ENCODE measurements at places on chromosomes 5 and 9. TPM values are rescaled to one million over a fixed set of nuclear protein-coding genes. Genes with fewer than 3 reads are reported as not detected.

Gene FOXD1
- total RNA-seq, result 25.4 TPM

Gene ERCC8
- 12.7 TPM for total RNA-seq

Gene PHF24
- 0.09 TPM for total RNA-seq

Gene RAB24
- 29.3 TPM for total RNA-seq

Gene CCNO
- 7.5 TPM for total RNA-seq

Gene TAF7
- 89.1 TPM for total RNA-seq

Gene TPRN
- total RNA-seq, result 9.4 TPM

Gene LEAP2
- 1.0 TPM for total RNA-seq

Gene LOX
- 0.76 TPM for total RNA-seq

Gene PCDHGA3
- not detected for total RNA-seq

Gene EGFLAM
- total RNA-seq, result 0.26 TPM

Gene UBE2QL1
- 0.16 TPM for total RNA-seq

Gene CCDC192
- total RNA-seq, result not detected

Gene SPINK7
- total RNA-seq, result not detected

Gene MYMK
- not detected for total RNA-seq

Gene CORO2A
- total RNA-seq, result 1.2 TPM

Gene FOXD4L4
- 0.13 TPM for total RNA-seq

Gene ZNF879
- total RNA-seq, result 0.65 TPM

Gene SPDL1
- 71.0 TPM for total RNA-seq

Gene CTNND2
- total RNA-seq, result not detected

Gene LCP2
- not detected for total RNA-seq

Gene ADAMTS2
- 0.07 TPM for total RNA-seq

All from A549 treated with ZK216348 at 1 μM for 4 hours (cell line).